ENCODE measurements at places on chromosomes 4 and X. TPM values are rescaled to one million over a fixed set of nuclear protein-coding genes. Genes with fewer than 3 reads are reported as not detected.

DNA sequence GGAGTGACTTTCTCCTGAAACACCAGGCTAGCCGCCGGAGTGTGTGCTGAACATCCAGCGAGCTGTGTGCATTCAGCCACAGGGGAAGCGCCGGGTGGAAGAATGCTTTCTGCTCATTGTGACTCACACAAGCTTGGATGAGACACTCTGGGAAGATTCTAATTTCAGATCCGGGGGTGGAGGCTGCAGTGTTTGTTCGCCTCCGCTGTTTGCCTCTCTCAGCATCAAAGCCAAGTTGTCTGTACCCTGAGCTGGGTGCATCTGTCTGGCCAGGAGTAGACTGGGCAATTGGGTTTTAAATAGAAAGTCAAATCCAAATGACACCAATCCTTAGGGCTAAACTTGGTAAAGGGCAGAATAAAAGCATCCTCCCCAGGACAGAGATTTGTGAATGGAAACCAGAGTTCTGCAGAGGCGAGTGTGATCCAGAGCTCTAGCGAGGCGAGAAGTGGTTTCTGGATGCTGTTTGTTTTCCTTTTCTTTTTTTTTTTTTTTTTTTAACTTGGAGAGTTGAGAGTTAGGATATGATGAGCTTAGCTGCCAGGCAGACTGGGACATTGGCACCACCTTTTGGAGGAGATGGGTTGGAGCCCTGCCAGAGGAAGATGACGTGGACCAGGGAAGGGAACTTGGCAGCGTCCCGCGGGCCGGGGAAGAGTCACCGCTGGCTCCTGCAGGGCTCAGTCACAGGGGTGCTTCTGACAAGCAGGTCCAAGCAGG is 196.0 kb upstream of the PSAPL1 start:
- DNase-seq, result no peak

GRCh38 chrX:2457289-2458133 is 43.3 kb downstream of the DHRSX start:
- no peak for DNase-seq

GRCh38 chr4:97073194-97073593 is 1070.1 kb downstream of the STPG2 start:
- no peak for DNase-seq

DNA sequence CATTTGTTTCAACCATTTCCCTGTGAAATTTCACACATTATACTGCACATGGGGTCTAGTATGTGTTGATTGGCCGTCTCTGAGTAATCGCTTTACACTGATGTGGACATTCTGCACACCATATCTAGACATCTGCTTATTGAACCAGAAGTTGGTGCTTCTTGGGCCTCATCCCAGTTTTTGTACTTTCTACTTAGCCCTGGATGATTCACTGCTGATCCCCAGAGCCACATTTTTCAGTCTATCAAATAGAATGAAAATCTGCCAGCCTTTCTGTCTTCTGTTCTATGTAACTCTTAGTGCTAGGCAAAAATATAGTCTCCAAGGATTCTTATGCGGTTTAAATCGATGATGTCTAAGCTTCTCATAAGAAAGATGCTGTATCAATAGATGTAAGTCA is 40.5 kb upstream of the RELL1 start:
- DNase-seq, result no peak

- DNase-seq, result no peak
Observed at GRCh38 chr4:8439914-8440491, 520 bp downstream of the ACOX3 start.

DNA sequence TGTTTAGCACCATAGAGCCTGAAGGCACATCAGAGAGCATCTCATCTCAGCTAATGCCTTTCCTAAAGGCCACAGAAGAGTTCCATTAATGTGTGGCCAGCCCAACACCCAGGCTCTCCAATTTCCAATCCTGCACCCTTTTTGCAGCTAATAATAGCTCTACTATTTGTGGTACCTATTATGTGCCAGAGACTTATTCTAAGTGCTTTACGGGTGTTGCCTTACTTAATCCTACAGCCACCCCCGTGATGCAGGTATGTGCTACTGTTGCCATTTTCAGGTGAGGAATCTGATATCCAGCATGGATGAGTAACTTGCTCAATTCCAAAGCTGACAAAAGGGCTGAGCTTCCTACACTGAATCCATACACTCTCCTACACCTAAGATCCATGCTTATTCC is 217.6 kb upstream of the GALNT7 start:
- no peak for DNase-seq

- DNase-seq, result no peak
Observed at GRCh38 chr4:76028350-76028765, 5.1 kb upstream of the CXCL10 start.

DNA sequence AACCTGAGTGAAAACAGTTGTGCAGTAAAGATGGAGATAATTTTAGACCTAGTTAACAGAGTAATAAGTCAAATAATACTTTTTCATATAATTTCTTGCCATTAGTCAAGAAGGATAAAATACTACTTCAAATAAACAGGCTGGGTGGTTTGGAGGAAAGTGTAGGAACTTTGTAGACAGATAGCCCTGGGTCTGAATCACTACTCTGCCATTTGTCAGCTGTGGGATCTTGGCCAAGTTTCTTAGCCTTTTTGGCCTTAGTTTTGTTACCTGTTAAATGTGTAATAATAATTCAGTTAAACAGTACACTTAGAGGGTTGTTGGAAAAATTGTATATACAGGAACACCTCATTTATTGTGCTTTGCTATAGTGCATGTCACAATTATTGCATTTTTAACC is 163.7 kb downstream of the NPNT start:
- DNase-seq, result no peak

GRCh38 chr4:153573881-153574802 is 108.0 kb downstream of the TMEM131L start:
- DNase-seq, result no peak

DNA sequence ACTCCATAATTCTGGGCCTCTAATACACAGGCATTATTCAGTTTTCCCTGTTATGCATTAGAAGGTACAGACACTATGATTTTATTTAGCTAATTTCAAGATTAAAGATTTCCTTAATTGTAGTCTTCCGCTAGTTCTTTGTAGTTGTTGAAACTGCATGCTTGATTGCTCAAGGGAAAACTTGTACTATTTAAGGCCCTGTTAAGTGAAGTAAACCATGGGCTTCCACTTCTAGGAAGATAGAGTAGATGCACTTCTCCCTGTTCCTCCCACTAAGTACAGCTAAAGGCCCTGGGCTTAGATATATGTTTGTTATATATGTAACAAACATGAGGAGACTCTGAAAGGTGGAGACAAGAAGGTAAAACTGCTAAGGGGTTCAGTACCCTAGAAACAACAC is 215.8 kb upstream of the LEF1 start:
- DNase-seq, result no peak

DNA sequence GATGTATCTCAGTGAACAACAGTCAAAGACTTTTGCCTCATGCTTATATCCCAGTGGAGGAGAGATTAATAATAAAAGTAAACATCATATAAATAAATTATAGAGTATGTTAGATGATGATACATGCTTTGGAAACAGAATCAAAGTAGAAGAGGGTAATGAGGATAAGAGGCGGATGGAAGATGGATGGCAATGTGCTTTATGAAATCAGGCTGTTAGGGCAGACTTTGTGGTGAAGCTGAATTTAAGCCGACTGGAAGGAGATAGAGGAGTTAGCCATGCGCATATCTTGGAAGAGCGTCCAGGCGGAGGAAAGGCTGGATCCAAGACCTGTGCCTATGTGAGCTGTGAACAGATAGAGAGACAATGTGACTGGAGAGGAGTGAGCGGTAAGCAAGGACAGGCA is 74.9 kb upstream of the GUCY1A1 start:
- DNase-seq, result no peak

The MAOB gene
- 39.4 TPM for total RNA-seq

GRCh38 chrX:10015723-10016518 is 48.8 kb downstream of the CLDN34 start:
- DNase-seq, result no peak

The GPM6B gene
- total RNA-seq, result 37.8 TPM

The GPR34 gene
- total RNA-seq, result 6.0 TPM

GRCh38 chr4:6389142-6389825 is 83.1 kb downstream of the PPP2R2C start:
- no peak for DNase-seq

The USP17L17 gene
- not detected for total RNA-seq

GRCh38 chr4:79535516-79535915 is 127.5 kb upstream of the GK2 start:
- DNase-seq, result no peak

DNA sequence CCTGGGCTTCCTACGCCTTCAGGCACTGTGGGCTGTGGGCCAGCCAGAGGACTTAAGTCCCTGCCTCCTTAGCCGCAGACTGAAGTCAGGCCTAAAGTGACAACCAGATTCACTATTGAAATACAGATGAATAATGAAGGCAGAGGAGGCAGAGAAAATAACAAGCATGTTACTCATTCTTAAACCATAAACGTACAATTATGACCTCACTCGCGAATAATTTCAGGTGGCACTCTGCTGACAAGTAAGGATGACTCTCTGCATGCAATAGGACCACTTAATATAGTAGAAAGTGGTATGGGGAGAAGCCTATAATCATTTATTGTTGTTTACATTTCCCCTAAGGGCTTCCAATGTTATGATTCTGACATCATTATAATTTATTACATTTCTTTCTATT is 409.2 kb upstream of the FGF13 start:
- DNase-seq, result no peak

GRCh38 chrX:43996491-43996890 is 23.3 kb upstream of the NDP start:
- no peak for DNase-seq

DNA sequence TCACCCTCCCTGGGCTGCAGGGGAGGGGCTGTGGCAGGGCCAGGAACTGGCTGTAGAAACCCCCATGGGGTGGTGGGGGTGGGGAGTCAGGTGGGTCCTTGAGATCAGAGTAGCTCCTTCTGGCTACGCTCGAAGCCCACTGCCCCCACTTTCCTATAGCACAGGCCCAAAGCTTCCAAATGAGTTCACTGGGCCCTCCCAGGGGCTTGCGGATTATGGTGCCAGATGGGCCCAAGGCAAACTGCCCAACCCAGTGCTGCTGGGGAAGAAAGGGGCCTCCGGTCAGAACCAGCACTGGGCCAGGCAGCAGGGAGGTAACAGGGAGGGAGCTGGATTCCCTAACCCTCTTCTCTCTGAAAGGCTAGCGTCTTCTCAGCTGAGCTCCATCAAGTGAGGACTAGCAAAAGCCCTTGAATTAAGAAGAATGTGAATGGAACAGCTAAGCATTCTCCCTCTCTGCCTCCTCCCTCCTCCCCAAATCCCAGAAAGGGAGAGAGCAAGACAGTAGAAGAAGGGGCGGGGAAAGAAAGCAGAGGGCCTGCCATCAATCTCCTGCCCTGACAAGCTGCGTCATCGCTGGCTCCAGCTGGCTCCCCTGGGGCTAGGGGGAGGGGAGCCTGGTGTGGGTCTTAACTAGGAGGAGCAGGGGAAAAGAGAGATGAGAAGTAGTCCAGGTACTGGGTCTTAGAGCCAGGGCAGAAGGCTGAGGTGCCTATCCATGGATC is 34.7 kb downstream of the FRMPD3 start:
- DNase-seq, result no peak

GRCh38 chrX:138885886-138886285 is 174.4 kb upstream of the FGF13 start:
- no peak for DNase-seq

GRCh38 chr4:6116696-6117285 is 83.6 kb downstream of the JAKMIP1 start:
- no peak for DNase-seq
